Stimulated activated CD4-positive, alpha-beta T cell treated with anti-CD3 and anti-CD28 coated beads, Interleukin-1b, Interleukin-23, amount 100 ng/mL, for 4 hours (primary cell): ENCODE measurements at places on chromosomes 4 and X.

DNA sequence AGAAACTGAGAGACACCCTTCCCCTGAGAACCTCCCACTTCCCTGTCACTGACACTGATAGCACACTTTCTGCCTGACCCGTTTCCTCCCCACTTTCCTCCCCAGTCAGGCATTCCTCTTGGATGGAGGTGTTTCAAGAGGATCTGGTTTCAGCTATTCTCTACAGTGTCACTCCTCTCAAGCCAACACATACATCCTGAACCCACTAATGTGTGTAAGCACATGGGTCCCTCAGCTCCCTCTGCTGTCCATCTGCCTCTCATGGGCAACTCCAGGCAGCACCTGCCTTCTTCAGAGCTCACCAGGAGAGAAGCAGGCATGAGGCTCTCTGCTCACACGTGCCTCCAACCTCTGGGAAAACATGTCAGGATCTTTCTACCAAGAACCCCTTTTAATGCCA is 207.6 kb downstream of the NAF1 start:
- DNase-seq, result no peak

DNA sequence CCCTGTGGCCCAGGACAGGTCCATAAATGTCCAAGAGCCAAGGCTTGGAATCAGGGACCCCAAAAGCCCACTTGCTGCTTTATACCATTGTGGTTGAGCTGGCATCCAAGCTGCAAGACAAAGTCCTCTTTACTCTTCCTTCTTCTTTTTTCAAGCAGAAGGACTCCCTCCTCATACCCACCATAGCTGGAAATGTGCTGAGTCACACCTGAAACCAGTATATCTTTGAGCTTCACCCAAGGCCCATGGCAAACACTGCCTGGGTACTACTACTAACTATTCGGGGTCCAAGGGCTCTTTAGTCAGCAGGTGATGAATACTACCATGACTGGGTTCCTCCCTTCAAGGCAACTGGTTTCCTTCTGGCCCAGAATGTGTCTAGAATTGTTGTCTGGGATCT is 37.3 kb upstream of the NMU start:
- DNase-seq, result no peak

DNA sequence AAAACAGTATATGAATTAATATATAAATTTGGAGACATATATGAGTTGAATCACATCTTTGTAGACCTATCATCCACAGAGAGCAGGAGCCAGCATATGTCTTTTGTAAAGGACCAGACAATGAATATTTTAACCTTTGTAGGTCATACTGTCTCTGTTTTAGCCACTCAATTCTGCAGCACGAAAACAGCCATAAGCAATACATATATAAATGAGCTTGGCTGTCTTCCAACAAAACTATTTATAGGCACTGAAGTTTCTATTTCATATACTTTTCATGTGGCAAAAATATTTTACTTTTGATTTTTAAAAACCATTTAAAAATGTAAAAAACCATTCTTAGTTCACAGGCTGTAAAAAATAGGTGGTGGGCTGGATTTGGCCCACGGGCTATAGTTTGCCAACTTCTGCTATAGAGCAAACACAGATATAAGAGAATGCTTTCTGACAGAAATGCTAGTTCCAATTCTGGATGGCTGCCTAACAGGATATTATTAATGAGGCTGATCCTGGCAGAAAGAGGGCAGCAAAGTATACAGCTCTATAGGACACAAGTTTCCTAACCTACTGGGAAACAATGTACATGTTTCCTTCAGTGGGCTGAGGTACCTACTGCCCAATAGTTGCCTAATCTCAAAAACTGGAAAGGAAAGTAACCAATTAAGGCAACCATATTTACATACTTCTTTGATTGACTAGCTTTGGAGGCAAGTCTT is 58.1 kb upstream of the UCP1 start:
- no peak for DNase-seq

DNA sequence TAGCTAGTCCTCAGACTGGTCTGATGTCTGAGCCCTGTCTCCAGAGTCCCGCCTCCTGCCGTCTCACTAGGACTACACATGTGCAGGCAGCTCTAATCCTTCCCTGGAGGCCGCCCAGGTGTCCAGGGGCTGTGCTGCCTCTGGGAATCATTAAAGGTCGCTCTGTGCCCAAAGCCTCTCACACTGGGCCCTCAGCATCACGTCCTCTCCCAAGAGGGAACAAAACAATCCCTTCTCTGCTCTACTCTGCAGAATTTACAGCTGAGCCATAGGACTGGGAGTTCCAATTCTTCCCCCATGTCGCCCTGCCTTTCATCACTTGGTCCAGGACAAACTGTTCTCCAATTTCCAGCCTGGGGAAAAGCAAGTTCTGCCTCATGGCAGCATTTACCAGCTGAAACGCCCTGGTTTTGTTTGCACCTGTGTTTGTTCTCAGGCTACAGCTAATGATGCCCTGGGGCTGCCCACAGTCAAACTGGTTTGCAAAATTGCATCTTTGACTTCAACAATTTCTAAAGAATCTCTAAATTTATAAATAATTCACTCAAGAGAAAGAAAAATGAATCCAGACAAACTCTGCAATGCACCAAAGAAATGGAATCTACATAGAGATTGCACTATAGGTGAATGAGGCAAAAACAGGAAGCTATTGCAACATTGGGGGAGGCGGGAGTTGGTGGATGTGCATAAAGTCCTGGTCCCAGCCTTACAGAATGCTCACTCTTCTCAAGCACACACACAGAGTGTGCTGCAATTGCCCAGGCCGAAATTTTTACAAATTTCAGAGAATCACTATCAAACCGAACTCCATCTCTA is 7.2 kb upstream of the MRFAP1 start:
- no peak for DNase-seq

- no peak for DNase-seq
These were observed 63.4 kb downstream of the CHRDL1 start for GRCh38 chrX:110732266-110732665.
